ENCODE measurements at places on chromosomes 16 and 17. TPM values are rescaled to one million over a fixed set of nuclear protein-coding genes. Genes with fewer than 3 reads are reported as not detected.

The PMP22 gene
- 139 TPM for polyA plus RNA-seq

The SLC9A5 gene
- polyA plus RNA-seq = 21.1 TPM

DNA sequence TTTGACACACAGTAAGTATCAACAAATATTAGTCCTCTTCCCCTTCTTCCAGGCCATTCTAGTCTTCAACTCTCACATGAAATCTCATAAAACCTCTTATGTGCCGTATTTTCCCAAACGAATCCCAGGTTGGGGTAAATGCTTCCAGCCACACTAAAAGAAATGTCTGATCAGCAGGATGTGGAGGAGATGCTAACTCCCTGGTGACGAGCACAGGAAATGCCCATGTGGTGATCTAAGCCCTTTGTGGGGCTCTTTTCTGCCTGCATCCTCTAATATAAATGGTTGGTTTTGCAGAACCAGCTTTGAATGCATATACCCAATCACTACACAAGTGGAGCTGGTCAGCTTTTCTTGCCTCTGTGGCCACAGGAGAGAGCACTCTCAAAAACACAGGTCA is 498.2 kb upstream of the ERCC4 start:
- no peak for DNase-seq

DNA sequence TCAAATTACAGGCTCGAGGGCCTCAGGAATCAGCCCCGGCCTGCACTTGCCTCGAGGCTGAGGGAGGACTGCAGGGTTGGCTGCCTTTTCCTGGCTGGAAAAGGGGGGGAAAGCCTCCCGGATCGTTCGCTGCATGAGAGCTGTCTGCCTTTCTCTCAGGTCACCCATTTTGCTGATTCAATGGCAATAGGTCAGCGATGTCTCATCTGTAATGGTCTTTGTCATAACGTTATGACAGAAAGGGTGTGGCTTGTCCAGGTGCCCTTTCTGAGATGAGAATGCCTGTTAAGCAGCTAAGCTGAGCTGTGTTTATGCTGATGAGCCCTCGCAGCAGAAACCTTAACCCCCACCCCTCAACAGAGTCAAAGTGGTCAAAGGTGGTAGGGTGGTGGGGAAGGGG is 81.8 kb downstream of the AKAP1 start:
- DNase-seq = no peak

- DNase-seq = no peak
Observed at GRCh38 chr16:51440131-51440889, 289.2 kb upstream of the SALL1 start.

GRCh38 chr16:84380405-84380804 is 12.1 kb downstream of the ATP2C2 start:
- no peak for DNase-seq

DNA sequence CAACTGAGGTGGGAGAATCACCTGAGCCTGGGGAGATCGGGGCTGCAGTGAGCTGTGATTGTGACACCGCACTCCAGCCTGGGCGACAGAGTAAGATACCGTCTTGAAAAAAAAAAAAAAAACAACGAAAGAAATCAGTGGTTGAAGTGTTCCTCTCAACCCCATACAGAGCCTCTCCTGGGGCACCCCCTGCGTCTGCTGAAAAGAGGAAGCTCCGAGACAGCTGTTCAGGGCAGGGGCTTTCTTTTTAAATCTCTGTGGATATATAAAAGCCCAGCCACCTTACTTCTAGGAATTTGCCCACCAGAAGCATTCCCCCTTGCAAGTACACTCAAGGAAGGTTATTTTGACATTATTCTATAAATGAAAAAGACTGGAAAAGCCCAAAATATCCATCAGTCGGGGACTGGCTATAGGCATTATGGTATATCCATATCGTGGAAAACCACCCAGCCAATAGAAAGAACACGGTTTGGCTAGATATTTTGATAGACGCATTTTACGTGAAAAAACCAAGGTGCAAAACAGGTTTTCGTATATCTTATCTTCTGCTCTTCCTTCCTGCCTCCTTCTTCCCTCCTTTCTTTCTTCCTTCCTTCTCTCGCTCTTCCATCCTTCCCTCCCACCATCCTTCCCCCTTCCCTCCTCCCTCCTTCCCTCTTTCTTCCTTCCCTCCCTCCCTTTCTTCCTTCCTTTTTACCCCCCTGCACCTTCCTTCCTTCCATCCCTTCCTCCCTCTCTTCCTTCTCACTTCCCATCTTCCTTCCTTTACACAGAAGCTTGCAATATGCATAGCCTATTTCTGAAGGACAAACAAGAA is 9.2 kb upstream of the CCL22 start:
- no peak for DNase-seq

- DNase-seq = no peak
Observed at GRCh38 chr17:51142597-51142996, 10.8 kb upstream of the NME1 start.

DNA sequence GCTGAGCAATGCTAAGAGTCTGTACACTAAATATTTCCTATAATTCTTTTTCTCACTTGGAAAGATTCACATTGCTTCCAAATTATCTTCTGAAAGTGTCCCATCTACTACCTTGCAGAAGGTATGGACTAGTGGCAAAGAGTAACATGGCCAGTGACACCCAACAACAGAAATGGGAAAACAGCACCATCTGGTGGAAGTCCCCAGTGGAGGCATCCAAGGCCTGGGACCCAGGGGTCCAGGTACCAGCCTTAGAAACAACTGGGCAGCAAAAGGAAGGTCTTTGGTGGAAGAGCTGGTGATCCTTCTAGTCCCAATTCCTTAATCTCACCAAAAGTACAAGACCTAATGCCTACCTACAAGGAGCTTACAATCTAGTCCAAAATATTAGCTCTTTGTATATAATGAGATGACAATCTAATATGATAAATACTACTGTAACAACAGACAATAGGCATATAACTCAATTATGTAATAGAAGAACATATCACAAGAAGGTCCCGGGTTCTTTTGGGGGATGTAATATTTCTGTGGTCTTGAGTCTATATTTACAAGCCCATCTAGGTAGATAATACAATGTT is 55.3 kb downstream of the SKAP1 start:
- DNase-seq = no peak

- DNase-seq = no peak
Observed at GRCh38 chr17:9987779-9988585, 82.9 kb upstream of the RCVRN start.

Measured in right lung (tissue), 10 donors.